D721Med (cell line): ENCODE measurements at places on chromosomes 7 and 10.

GRCh38 chr10:110399106-110399964, 94.6 kb upstream of the SMNDC1 start:
- DNase-seq: no peak

- no peak for DNase-seq
These were observed 144.1 kb downstream of the DLG5 start for GRCh38 chr10:77782328-77783061.

GRCh38 chr10:44463511-44464121, 78.7 kb upstream of the CXCL12 start:
- DNase-seq: no peak

GRCh38 chr10:12201543-12201942, 5.6 kb downstream of the CDC123 start:
- DNase-seq: no peak

GRCh38 chr7:136523571-136523970, 344.9 kb upstream of the CHRM2 start:
- DNase-seq: no peak

DNA sequence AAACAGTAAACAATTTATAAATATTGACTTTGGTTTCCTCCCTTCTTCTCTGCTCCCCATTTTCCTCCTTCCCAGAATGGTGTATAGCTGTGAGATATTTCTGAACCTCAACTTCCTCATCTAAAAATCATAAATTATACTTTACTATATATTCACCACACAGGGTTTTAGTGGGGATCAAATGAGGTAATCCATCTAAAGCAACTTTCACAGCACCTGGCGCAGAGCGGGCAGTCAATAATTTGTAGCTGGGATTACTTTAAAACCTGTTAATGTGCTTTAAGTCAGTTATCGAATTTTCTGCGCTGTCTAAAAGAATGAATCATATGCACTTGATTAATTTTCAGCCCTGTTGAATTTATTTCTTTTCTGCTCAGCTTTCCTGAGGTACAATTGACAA, 172.7 kb downstream of the PTEN start:
- peak; percentile 18 for DNase-seq

GRCh38 chr7:45881759-45882464, 6.4 kb upstream of the IGFBP1 start:
- DNase-seq: no peak

DNA sequence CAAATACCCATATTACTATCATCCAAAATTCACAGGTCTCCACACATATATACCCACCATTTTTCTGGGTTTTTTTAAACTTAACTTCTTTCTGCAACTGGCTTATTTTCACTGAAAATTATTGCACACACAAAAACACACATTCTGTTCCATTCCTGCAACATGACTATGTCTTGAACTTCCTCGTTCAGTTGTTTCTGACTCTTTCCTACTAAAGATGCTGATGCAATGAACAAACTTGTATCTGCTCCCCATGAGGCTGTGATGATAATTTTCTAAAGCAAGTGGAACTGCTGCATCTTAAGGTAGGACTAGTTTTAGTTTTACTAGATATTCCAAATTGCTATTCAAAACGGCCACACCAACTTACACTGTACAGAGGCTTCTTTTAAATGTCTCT, 77.7 kb downstream of the OSBPL3 start:
- no peak for DNase-seq

DNA sequence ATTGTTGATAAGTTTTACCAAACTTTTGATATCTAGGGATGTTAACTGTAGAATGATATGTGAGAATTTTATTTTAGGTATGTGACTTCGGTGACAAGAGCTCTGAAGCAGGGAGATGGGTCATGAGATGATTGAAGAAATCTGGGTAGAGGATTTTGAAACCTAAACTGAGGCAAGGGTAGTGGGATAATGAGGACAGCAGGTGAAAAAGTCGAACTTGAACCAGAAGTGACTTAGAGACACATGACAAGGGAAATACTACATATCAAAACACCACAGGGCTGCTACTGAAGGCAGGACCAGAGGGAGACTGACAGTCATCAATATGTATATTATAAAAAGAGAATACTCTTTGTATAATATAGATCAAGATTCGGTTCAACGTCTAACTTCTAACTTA, 113.2 kb downstream of the WDFY4 start:
- no peak for DNase-seq

GRCh38 chr7:25544254-25544653, 316.0 kb upstream of the NPVF start:
- no peak for DNase-seq

GRCh38 chr7:105250239-105250638, 138.5 kb downstream of the SRPK2 start:
- no peak for DNase-seq

GRCh38 chr10:24465891-24466818, 257.2 kb downstream of the KIAA1217 start:
- no peak for DNase-seq

DNA sequence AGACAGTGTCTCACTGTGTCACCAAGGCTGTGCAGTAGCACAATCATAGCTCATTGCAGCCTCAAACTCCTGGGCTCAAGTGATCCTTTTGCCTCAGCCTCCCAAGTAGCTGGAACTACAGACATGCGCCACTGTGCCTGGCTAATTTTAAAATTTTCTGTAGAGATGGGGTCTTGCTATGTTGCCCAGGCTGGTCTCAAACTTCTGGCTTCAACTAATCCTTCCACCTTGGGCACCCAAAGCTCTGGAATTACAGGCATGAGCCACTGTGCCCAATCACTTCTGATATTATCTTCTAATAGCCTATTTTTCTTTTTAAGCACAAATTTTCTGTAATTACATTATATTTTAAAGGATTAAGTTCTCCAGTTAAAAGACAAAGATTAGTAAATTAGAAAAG, 42.6 kb upstream of the ZC3HAV1 start:
- no peak for DNase-seq

GRCh38 chr7:134730411-134730829, 49.0 kb upstream of the CALD1 start:
- DNase-seq: no peak

DNA sequence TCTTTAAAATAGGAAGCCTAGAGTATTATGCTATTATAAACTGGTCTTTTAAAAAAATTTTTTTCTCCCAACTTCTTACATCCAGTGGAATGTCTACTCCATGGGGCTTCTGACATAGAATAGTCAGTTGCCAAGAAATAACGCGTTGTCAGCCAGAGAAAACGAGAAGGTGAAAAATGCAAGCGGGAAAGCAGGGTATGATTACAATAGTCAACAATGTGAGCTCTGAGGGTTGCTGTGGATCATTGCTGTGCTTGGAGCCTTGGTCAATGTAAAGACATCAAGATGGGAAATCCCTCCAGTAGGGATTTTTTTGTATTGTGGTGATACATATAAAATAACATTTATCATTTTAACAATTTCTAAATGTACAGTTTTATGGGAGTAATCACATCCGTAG, 27.6 kb upstream of the PLPP4 start:
- DNase-seq: no peak

GRCh38 chr10:76408646-76409045, 977.2 kb downstream of the LRMDA start:
- DNase-seq: no peak

DNA sequence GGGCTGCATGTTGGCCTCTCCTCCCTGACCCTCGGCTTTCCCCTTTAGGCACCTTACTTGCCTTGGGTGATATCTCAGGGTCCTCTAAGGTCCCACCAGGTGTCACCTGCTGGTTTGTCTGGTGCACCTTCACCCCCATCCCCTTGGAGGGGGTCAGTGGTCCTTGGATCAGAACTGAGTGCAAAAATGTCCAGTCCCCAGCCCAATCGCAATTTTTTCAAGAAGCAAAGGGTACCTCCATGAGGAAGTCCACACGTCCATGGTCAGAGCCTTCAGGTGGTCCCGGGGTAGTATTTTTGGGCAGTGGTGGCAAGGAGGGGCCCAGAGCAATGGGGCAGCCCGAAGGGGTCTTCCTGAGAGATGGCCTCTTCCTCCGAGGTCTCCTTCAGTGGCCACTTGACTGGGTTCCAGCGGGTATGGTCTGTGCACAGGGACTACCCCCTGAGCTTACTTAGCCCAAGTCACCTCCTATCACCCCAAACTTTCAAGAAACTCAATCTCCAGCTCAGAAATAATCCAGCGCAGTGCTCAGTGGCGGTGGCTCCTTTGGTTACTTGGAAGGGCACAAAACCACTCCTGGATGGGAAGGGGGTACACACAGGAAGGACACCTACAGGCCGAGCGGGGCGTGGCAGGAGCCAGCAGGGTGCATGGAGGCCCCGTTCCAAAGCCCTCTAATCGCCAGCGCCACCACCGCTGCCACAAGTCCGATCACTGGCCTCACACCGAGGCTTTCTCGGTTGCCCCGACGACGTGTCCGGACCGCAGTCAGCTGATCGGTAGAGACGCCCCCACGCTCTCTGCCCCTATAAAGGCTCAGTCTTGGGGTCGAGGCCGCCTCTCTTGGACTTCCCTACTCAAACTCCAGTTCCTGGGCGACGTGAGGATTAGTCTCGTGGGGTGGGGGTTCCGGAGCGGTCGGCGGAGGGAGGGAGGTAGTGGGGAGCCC, 4.5 kb downstream of the SAP25 start:
- no peak for DNase-seq

DNA sequence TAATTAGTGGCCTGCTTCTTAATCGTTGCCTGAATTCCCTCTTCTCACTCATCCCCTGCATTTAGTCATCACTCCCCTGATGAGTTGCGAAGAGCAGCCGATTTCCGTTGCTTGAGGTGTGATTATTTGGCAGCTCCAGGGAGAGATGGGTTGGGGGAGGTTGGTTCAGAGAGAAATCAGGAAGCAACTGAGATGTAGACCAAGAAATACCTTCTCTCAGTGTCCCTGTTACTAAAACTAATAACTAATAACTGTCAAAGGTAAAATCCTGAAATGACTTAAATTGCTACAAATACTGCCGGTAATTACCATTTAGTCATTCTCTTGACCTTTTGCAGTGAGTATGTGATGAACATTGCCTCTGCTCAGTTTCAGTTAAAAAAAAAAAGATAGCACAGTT, 76.9 kb downstream of the ELMO1 start:
- DNase-seq: no peak

DNA sequence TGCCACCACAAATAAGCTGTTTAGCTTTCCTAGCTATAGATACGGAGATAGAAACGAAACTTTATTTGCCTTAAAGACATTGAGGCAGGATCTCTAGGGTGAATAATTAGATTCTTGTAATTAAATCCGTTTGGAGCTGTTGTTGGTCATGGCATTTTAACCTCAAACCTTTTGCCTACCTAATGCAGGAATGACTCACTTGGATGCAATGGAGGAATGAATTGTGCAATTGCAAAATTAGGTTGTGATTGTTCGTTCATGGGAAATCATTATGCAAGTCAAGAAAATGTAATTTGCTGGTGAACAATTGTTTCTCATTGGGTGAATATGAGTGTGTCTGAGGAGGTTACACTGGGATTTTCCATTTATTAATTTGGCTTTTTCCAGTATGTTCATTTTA, 703.5 kb downstream of the GATA3 start:
- DNase-seq: no peak

GRCh38 chr10:104333728-104334373, 4.4 kb downstream of the ITPRIP start:
- no peak for DNase-seq

DNA sequence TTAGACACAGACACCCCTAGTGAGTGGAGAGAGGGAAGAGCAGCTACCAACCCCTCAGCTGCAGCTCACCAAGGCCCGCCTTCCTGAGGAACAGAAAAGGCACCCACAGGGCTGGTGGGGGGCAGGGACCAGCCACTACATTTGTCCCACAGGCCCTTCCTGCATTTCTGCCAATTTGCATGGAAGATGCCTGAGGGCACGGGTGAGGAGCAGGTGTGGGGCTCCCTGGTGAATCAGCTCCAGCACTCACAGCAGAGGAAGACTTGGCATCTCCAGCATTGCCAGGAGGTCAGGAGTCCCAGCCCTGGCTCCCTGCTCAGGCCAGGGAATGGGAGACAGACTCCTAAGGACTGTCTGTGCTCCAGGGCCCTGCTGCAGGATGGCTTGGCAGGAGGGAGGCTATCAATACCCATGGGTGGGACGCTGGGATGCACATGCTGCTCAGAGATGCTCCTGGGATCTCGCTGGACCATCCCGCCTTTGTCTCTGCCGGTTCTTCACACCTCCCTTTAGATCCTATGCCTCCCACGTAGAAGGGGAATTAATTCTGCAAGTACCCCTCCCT, 109.7 kb downstream of the SLIT1 start:
- DNase-seq: no peak

- DNase-seq: no peak
These were observed 285.9 kb upstream of the NEBL start for GRCh38 chr10:21183025-21183424.
